ENCODE measurements at places on chromosomes 4 and X. TPM values are rescaled to one million over a fixed set of nuclear protein-coding genes. Genes with fewer than 3 reads are reported as not detected.
A peak's percentile ranks its signal among the peaks of the same experiment; 100 is the strongest.

DNA sequence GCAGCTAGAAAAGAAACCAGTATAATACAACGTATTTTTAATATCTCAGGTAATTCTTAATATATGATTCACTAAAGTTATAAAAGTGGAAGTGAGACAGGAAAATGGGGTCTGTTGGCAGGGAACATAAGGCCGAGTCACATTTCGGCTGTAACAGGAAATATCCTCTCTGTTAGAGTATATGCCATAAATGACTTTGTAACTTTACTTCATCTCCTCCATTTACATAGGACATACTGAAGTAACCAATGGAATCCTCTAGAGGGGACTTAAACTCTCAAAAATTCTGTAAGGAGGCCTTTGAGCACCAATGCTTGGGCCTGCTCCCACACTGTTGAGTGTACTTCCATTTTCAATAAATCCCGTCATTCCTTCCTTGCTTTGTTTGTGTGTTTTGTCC, 71.3 kb downstream of the ANKRD17 start:
- no peak for DNase-seq

RS1 gene
- not detected for total RNA-seq

- DNase-seq = peak; percentile 29
Measured at GRCh38 chr4:121789455-121789854, 11.7 kb upstream of the EXOSC9 start.

GRCh38 chr4:152269448-152270191, 266.3 kb downstream of the FBXW7 start:
- no peak for DNase-seq

GRCh38 chr4:180031330-180031729, 2211.9 kb upstream of the TENM3 start:
- DNase-seq = no peak

DNA sequence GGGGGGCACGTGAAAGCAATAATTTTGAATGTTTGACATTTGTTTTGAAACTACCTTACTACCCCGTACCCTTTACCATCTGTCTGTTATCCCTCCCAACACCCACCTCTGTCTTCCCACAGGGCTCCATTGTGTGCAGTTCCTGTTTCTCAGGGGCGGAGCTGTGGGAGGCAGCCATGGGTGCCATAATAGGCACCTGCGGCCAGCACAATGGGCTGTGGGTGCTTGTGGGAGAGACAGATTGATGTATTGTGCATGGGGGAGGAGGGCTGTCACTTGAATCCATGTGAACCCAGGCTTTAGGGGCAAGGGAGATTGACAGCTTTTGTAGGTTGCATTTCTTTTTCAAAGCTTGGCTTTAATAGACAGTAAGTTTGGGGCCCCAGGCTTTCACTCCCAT, 122.6 kb upstream of the CXorf66 start:
- DNase-seq = no peak

TMEM150C gene
- not detected for total RNA-seq

- DNase-seq = no peak
Measured at GRCh38 chrX:133789829-133790228, 195.6 kb downstream of the GPC3 start.

GRCh38 chrX:42691196-42691595, 86.8 kb downstream of the PPP1R2C start:
- no peak for DNase-seq

XPNPEP2 gene
- total RNA-seq = not detected

- no peak for DNase-seq
Measured at GRCh38 chrX:49809891-49810632, 19.0 kb upstream of the PAGE4 start.

HS3ST1 gene
- total RNA-seq = not detected

PABPC5 gene
- not detected for total RNA-seq

GRCh38 chr4:189660722-189661360, 279.8 kb upstream of the FRG1 start:
- no peak for DNase-seq

DNA sequence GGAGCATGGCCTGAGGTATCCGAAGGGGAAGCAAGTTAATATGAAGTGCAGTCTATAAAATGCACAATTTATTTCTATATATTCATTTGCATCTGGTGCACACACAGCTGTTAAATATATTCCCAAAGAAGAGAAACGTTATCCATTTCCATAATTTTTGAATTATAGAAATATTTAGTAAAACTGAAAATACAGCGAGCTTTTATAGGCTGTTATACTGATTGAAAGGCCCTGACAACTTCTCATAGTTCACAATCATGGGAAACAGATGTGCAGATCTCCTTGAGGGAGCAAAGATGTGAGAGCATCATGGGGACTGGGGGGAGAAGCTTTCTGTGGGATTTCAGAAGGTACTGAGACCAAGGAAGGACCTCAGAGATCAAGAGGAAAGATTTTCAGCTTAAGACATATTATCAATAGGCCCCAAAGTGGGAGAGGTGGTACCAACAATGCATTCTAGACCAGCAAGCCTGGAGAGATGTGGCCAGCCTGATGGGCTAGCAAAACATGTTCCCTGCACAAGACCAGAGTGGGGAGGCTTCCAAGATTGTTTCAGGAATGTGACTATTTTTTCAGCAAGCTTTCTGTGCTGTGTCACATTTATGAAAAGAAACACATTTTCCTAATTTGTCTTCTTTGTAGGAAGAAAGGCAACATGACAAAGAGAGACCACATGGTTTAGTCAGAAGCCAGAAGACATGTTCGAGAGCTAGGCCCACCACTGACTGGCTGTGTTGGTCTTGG, 256.0 kb upstream of the SFRP2 start:
- no peak for DNase-seq

- peak; percentile 31 for DNase-seq
Measured at GRCh38 chr4:37983951-37984350, 23.8 kb downstream of the PTTG2 start.

ATP1B4 gene
- total RNA-seq = not detected

SULT1B1 gene
- total RNA-seq = not detected

PPEF2 gene
- total RNA-seq = not detected

DNA sequence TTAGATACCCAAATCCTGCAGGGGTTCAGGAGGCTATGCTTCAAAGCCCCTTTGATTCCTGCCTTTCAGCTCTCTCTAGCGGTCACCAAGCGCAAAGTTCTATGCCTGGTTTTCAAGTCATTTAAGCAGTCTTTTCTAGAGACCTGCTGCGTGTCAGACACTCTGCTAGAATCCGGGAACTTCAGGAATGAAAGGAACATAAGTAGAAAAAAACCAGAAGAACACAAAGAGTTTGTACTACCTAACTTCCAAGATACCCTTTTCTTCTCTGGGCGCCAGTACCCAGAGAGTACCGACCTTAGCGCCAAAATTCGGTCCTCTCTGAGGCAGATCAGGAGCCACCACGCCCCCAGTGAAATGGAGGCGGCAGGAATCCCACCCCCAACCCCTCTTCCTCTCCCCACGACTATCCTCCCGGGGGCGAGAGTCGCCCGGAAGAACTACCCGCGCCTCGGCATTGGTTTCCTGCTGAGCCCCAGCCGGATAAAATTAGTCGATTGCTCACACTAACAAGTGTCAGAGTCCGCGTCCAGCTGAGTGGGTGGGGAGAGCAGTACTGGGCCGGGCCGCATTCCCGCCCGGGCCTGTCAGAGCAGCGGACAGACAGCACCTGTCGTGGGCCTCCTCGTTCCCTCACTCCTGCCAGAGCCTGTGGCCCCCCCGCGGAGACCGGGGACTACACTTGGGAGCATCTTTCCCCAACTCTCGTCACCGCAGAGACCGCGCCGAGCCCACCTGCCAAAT, 78.8 kb downstream of the RLIM start:
- peak; percentile 54 for DNase-seq

NPY1R gene
- not detected for total RNA-seq

WDR44 gene
- total RNA-seq = 20.4 TPM

- no peak for DNase-seq
Measured at GRCh38 chr4:4554234-4554633, 12.4 kb upstream of the STX18 start.

PWWP3B gene
- total RNA-seq = not detected

- no peak for DNase-seq
Measured at GRCh38 chr4:143451186-143451585, 62.3 kb upstream of the SMARCA5 start.

- no peak for DNase-seq
Measured at GRCh38 chr4:120673696-120674095, 248.8 kb downstream of the PRDM5 start.

DNA sequence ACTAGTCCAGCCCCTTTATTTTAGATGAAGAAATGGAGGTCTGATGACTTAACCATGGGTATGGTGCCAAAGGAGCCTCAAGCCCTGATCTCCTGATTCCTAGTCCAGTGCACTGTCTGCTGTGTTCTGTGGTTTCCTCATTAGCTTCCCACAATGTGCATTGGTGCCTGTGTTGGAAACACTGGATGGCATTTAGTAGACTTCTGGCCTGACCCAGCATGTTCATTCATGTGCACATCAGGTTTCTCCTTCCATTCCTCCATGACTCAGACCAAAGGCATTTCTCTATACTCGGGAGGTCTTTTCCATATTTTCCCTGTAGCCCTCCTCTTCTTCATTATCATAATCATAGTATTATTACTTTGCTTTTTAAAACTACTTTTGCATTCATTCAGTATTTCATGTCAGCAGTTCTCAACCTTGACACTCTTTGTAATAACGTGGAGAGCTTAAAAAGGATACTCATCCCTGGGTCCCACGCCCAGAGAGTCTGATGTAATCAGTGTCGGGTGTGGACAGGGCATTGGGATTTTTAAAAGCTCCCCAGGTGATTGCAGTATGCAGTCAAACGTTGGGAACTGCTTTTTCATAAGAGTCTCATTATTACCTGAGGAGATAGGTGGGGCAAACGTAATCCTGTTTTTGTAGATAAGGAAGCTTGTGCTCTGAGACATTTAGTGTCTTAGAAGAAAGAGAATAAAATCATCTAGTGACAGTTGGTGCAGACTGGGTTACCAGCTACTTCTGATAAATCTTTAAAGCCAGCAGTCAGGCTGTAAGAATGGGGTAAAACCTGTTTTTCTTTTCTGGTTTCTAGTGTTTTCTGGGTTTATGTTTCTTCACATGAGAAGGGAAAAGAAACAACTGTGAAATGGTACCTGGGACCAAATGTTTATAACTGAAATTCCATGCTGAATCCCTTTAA, 40.9 kb upstream of the XK start:
- no peak for DNase-seq

DNA sequence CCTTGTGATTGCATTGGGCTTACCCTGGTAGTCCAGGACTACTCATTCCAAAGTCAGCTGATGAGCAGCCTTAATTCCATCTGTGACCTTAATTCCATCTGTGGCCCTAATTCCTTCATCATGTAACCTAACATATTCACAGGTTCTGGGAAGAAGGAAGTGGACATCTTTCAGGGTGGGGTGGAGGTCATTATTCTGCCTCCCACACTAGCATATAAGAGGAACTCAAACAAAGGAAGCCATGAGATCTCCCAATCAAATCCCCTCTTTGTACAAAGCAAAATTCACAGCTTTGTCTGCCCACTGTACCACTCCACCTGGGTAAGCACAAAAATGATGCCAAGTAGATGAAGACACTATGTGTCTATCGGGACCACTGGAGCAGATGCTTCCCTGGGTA, 87.3 kb downstream of the SLC2A9 start:
- DNase-seq = no peak

Data from HFFc6 (cell line).